ENCODE measurements at places on chromosomes 12 and 14.

- DNase-seq = no peak
These were observed 292.4 kb downstream of the SYT1 start for GRCh38 chr12:79156846-79157463.

GRCh38 chr12:111457071-111457470 is 51.3 kb downstream of the SH2B3 start:
- no peak for DNase-seq

DNA sequence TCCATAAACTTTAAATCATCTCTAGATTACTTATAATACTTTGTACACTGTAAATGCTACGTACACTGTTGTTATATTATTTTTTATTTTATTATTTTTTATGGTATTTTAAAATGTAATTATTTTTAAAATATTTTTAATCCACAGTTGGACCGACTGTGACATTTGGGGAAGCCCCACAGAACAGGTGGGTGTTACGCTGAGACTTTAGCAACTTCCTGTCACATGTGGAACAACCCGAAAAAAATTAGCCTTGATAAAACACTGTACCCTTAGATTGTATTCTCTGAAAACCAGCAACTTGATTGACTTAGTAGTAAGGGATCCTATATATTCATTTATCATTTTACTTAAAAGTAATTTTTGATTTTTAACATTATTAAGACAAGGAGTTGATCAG is 1755.7 kb upstream of the SEL1L start:
- no peak for DNase-seq

- no peak for DNase-seq
These were observed 138.3 kb downstream of the ST8SIA1 start for GRCh38 chr12:22196236-22196635.

GRCh38 chr12:104676636-104677035 is 219.9 kb downstream of the CHST11 start:
- no peak for DNase-seq

GRCh38 chr14:64465191-64465822 is at the start of gene AKAP5:
Gene AKAP5, plus strand, starts transcription at chr14:64465499. Its CDS starts 2,896 bp downstream, at chr14:64468395.
- peak; percentile 81 for DNase-seq

GRCh38 chr12:67648521-67649260 is at the start of gene DYRK2:
Gene DYRK2, plus strand, starts transcription at chr12:67648745. Its CDS starts 389 bp downstream, at chr12:67649134.
- peak; percentile 89 for DNase-seq

- DNase-seq = no peak
These were observed 51.8 kb downstream of the GNG2 start for GRCh38 chr14:51912112-51912786.

DNA sequence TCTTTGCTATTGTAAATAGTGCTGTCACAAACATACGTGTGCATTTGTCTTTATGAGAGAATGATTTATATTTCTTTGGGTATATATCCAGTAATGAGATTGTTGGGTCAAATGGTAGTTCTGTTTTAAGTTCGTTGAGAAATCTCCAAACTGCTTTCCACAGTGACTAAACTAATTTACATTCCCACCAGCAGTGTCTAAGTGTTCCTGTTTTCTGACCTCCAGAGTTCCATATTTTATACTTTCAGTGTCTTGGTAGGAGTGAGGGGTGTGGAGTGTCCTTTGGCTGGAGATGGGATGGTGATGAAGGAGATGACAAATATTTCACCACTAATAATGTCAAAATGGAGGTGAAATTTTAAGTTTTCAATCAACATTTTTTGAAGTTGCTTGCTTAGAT is 86.4 kb downstream of the DACT1 start:
- no peak for DNase-seq

GRCh38 chr12:110996415-110996814 is 76.0 kb upstream of the MYL2 start:
- DNase-seq = no peak

- no peak for DNase-seq
These were observed 499.0 kb downstream of the GALC start for GRCh38 chr14:87494010-87494409.

- DNase-seq = no peak
These were observed 131.1 kb upstream of the FBXO33 start for GRCh38 chr14:39563361-39563760.

DNA sequence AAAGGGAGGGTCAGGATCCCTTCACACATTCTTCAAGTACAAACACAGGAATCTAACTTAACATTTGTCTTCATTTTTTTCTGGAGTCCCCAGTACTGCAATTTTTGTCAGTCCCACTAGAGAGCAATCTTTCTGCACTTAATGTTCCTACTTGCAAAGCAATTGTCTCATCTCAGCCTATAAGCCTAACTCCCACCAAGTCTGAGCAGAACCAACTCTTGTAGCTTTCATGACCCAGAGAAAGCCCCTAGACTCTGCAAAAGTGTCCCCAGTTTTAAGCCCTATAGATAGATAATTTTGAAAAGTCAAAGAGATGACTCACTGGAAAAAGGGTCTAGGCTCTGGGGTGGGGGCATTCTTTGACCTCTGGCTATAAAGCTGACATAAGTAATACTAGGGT is 1.8 kb upstream of the ZBTB39 start:
- peak; percentile 66 for DNase-seq

- no peak for DNase-seq
These were observed 39.5 kb downstream of the SCARB1 start for GRCh38 chr12:124824195-124824594.

- no peak for DNase-seq
These were observed 6.7 kb downstream of the BCL7A start for GRCh38 chr12:122028165-122028904.

GRCh38 chr12:54172168-54172567 is 16.6 kb downstream of the SMUG1 start:
- no peak for DNase-seq

DNA sequence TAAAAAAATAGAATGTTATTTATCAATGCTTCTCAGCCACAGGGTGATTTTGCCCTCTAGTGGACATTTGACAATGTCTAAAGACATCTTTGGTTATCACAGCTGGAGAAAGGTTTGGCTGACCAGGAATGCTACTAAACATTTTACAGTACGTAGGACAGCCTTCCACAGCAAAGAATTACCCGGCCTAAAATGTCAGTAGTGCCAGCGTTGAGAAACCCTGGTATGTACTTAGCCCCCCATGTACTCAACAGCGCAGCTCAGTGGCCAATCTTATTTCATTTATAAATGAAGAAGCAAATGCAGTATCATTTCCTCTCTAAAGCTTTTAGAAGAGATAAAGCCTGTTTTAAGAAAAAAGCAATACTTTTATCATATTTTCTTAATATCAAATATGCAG is 5.8 kb downstream of the MARK3 start:
- DNase-seq = peak; percentile 54

GRCh38 chr14:60922050-60922449 is 58.8 kb downstream of the TRMT5 start:
- DNase-seq = no peak

DNA sequence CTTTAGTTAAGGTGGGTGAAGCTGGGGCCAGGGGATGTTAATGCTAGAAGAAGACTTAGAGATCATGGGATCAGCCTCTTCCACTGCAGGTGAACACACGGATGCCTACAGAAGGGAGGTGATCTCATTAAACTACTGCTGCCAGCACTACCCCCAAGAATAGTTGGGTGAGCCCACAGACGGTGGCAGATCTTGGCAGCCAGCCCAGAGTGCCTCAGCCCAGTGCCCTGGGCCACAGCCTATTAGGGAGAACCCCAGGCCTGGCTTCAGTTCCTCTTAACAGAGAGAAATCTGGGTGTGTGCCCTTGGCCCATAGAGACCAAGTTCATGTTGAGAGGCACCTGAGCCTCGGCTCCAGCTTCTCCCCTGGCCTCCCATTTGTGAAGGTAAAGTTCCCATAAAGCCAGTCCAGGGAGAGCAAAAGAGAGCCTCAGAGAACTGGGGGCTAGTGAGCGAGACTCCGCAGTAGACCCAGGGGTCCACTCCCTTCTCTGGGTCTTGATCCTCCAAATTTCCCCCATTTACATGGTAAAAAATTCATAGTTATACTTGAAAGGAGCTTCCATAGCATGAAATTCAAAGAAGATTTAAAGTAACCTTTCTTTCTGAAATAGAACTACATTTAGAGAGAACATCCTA is 125.0 kb upstream of the CCND2 start:
- DNase-seq = no peak

DNA sequence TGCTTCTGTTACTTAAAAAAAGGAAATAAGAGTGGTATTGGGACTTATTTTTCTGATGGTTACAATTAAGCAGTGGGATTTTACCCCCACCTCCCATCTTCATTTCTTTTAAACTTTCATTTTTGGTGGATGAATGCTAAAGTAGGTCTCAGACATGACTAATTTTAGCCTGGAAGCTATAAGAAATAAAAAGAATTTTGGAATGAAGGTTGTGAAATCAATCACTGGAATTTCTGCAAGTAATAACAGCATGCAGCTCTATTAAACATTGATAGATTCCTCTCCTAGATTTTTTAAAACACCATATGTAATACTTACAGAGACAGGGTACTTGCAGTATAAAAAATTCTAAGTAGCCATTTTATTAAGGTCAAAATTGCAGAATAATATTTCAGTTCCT is 164.2 kb upstream of the CLEC14A start:
- DNase-seq = no peak

DNA sequence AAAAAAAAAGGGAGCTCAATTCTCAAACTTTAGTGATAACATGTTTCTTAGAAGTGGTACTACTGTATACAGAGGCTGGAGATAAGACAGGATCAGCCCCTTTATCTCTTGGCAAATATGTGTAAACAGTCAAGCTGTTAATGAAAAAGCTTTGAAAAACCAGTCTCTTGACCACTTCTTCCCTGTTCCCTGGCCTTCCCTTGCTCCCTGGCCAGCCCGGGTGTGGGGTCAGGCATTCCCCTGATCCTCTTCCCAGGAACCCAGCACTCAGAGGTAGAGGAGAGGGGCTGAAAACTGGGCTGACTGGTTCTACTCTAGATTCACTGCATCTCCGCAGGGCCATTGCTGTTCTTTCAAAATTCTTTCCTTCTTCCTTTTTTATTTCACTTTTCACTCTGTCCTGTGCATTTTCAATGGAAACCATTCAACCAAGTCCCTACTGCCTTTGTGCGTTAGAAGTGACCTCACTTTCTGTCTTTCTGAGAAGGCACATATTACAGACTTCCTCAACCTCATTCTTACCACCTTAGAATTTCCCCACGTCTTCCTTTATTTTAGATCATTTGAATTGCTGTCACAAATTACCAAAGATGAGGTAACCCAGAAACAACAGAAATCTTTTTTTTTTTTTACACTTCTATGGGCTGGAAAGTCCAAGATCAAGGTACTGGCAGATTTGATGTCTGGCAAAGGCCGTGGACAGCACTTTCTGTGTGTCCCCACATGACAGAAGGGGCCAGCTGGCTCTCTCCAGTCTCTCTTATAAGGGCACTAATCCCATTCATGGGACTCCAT is 5.7 kb downstream of the GNG2 start:
- no peak for DNase-seq

GRCh38 chr12:111102102-111102739 is 181.8 kb upstream of the MYL2 start:
- no peak for DNase-seq

GRCh38 chr12:66497008-66497897 is 181.6 kb downstream of the GRIP1 start:
- DNase-seq = no peak
